ENCODE measurements at places on chromosomes 4 and X.

DNA sequence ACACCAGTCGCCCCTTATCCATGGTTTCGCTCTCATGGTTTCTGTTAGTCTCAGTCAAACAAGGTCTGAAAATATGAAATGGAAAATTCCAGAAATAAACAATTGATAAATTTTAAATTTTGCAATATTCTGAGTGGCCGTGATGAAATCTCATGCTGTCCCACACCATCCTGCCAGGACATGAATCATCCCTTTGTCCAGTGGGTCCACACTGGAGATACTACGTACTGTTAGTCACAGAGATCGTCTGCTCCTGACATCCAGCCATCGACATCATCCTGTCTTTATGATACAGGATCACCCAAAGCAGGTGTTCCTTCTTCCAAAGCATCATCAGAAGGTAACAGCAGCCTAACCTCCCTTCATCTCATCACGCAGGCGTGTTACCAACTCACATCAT is 76.5 kb upstream of the MSX1 start:
- DNase-seq, result no peak

DNA sequence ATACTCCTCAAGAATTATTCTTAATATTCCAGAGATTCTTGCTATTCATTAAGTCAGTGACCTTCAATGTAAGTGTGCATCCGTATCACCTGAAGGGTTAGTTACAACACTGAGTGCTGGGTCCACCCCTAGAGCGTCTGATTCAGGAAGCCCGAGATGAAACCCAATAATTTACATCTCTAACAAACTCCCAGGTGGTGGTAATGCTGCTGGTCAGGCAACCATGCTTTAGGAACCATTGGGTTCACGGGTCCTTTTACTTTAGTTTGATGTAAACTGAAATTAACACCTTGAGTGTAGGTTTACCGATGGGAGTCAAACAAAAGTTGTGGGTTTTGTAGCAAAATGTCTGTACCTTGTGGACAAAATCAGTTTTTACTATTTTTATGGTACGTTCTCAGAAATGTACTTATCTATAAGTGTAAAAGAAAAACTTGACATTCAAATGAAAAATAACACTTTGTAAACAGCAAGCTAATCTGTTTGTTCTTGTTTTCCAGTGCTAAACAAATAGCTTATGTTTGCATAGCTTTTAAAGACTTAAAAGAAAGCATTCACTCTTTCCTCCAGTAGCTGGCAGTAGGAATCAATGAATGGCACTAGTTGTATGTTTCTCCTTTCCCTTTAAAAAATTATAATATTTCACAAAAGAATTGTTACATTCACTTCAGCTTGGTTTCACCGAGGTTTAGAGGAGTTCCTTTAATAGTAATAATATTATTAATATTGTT is 32.7 kb downstream of the ACE2 start:
- no peak for DNase-seq

DNA sequence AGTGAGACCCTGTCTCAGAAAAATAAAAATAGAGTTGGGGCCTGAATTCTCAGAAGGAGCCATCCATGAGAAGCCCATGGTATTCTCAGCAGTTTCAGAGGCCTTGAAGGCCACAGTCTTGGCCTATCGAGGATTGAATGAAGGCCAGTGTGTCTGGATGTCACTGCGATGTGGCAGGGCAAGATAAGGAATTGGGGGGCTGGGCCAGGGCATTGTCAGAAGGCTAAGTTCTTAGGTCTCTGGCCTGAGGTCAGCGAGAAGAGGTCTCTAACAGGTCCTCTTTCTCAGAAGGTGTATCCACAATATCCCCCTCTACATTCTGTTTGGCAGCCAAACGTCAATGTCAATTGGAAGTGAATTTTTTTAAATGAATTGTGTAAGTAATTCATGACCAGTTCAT is 5.7 kb downstream of the ZNF275 start:
- DNase-seq, result no peak

DNA sequence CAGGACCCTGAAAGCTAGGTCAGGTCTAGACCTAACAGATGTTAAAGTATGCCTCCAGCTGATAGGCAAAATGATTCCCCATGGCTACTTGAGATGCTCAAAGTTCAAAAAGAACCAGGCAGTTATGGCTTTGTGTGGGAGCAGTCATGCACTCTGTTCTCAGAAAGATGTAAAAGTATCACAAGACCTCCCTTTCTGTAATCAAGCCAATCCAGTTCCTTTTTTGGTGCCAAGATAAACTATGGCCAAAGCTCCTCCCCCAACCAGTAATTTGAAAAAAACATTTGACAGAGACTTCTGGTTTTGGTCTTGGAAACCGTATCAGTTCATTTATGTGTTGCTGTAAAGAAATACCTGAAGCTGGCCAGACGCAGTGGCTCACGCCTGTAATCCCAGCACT is 340.9 kb downstream of the CHIC1 start:
- no peak for DNase-seq

DNA sequence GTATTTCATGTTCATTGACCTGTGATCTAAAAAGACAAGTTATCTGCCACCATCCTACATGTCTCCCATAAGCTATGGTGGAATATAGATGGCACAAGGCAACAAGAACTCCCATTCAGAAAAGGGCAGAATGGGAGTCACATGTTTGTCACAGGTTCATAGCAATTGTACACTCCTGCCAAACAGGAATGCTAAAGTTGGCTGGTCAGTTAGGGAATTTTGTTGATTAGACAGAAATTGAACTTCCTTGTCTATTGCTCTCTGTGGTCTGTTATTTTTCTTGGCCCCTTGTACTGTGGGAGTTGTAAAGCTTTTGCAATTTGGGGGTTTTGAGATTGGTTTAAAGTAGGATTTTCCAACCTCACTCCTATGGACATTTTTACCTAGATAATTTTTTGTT is 101.7 kb upstream of the SOD3 start:
- no peak for DNase-seq

DNA sequence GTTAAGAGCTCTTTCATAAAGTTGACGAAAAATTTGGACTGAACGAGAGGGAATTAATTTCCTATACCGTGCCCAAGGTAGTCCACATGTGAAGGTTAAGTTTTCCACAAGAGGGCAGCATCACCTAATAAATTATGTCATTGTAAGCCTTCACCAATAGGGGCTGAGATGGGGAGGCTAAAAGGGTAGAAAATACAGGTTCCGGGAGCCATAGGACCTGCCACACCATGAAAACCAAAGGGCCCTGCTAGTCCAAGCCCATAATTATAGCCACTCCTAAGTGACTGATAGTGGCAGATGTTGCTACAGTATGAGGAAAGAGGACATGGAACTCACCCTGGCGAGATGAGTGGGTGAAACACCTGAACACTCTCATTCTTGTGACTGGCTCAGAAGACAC is 122.2 kb downstream of the SHROOM4 start:
- no peak for DNase-seq

DNA sequence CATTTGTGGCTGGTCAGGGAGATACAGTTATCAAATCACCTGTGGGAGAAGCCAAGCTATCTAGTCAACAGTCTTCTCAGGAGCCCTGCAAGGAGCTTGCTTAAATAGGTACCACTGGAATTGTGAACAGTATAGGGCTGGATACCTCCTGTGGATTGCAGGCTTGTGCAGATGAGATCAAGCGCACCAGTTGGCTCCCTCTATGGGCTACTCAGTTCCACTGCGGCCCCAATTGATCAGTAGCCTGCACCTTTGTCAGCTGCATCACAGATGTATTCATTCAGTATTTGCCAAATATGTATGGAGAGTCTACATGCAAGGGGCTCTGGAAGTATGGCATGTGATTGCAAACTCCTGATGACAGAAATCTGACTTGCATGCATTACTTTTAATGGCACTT is 28.6 kb downstream of the TEX13A start:
- DNase-seq, result no peak

GRCh38 chrX:120299928-120300327 is 11.3 kb downstream of the TMEM255A start:
- no peak for DNase-seq

- DNase-seq, result no peak
These were observed 215.0 kb upstream of the GIMD1 start for GRCh38 chr4:106583567-106583966.

DNA sequence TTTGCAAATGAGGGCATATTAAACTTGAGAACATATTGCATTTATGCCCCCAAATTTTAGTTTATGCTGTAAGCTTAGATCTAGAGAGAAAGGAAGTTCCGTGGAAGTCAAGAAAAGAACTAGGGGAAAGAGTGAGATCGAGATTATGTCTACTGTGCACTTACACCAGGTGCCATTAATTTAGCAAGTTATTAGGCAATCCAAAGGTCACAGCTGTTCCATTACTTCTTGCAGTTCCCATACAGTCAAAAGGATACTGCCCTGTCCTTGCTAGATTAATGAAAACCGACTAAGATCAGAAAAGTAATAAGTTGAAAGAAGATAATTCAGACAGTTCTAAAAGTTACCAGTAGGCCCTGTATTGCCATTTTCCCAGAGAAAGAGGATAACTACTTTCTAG is 49.3 kb upstream of the SLC7A11 start:
- DNase-seq, result no peak

GRCh38 chr4:40990236-40990898 is 224.0 kb downstream of the APBB2 start:
- no peak for DNase-seq

- no peak for DNase-seq
These were observed 37.9 kb upstream of the MXD4 start for GRCh38 chr4:2299794-2300193.
